NAMALWA (cell line): ENCODE measurements at places on chromosomes 16 and 17.

DNA sequence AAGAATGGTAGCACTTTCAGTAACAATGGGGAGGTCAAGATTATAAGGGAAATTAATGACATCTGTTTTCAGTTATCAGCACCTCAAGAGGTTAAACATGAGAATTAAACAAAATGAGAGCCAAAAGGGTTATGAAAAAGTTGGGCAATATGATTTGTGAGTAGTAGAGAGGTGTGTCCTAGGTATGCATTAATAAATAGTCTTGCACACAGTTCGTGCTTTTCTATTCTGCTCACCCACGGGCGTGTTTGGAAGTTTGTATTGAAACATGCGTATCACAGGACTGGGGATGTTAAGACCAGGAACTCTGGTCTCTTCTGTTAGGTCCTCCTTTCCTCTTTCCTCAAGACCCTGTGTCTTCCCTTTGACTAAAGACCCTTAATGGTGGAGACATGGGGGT, 6.0 kb downstream of the BPTF start:
- no peak for DNase-seq

DNA sequence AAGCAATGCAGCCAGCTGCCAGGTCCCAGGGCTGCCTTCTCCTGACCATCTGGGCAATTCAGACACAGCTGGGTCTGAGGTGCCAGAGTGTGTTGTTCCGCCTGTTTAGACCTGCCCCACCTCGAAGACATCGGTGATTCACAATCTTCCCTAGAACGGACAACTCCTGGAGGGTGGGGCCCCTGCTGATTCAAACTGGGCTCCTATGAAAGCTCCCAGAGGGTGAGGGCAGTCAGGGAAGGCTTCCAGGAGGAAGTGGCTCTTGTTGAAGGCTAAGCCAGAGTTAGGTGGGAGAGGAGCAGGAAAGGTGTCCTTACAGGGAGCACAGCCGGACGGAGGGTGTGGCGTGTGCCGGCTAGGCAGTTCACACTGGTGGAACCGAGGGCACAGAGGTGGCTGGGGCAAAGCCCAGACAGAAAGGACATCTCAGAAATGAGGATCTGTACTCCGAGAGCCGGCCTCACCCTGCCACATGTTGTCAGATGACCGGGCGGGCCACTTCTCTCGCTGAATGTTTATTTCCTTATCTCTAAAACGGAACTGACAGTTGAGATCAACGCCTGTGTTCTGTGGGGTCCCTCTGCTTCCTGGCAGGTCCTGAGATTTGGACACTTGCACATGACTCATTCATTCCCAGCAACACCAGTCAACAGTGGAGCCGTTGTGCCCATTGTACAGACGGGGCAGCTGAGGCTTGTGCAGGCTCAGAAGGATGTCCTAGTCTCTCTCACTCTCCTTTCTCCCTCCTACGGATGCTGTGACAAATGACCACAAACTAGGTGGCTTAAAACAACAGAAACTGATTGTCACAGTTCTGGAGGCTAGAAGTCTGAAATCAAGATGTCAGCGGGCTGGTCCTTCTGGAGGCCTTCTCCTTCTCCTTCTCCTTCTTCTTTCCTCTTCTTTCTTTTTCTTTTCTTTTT, 26.9 kb upstream of the LITAF start:
- DNase-seq: peak; percentile 51

- DNase-seq: no peak
Measured at GRCh38 chr17:76013377-76013932, 12.8 kb downstream of the CDK3 start.

DNA sequence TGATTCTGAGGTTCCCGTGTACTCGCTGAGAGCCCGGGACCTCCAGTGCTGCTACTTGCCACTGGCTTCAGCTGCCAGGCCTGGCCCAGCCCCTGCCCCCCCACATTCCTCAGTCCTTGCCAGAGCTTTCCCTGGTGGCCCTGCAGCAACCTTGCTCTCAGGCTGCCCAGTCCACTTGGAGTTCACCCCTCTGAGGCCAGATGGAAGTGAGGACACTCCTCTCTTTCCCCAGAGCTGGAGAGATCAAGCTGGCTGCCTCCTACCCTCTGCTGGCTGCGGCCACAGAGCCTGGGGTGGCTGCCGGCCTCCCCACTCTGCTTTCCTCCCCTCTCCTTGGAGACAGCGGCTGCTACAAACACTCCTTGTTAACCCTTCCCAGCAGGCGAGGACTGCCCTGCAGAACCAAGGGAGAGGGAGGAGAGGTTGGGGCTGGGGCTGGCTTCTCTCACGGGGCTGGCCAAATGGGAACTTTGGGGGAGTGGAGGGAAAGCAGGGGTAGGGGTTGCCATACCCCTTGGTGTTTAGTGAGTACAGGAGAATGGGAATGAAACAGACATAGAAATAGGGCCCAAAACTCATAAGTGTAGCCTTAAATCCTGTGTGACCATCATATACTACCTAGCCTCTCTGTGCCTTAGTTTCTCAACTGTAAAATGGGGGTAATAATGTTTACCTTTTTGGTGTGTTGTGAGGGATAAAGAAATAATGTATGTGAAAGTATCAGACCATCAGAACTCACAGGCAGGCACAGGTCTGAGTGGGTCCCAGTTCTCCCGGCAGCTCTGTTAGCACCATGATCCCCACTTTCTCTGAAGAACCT, at the start of gene GAS2L2:
GAS2L2 (minus strand) TSS at position 295 of the 820 bp plus-strand sequence. CDS start 389 bp downstream, outside the sequence.
- DNase-seq: no peak

DNA sequence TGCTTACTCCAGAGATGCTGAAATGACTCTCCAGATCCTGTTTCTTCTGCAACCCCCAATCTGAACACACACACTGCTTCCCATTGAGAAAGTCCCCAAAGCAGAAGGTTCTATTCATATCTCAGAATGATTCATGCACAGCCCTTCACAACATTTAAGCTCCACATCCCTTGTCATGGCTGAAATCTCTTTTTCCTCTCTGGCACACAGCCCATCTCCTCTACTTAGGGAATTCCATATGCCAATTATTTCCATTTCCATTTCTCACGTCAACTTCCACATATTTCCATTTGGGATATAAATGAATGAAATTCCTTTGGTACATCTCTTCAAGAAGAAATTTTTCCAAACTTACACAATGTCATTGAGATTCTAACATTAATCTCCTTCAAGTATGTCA, 119.6 kb downstream of the CDH11 start:
- no peak for DNase-seq

- DNase-seq: no peak
Measured at GRCh38 chr16:18938986-18939385, 12.8 kb upstream of the SMG1 start.

- DNase-seq: no peak
Measured at GRCh38 chr17:73203788-73204479, 11.1 kb downstream of the COG1 start.

DNA sequence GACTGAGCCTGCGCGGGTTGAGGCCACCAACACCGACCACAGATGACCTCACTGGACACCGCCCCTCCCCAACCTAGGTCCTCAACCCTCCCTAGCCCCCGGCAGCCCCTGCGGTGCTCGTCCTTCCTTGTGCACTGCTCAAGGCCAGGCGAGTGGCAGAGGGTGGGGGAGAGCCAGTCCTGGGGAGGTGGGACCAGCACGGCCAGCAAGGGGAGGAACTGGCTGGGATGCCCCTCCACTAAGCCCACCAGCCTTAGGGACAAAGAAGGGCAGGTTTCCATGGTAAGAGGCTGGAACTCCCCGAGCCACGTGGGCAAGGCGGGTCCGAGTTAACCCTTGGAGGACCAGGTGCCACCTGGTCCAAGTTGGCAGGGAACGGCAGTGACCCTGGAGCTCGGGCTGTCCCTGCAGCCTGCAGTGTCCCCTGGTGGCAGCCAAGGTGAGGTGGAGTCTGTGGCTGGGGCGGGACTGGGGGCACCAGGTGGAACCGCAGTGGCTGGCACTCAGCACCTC, 9.2 kb downstream of the FSCN2 start:
- DNase-seq: peak; percentile 51

DNA sequence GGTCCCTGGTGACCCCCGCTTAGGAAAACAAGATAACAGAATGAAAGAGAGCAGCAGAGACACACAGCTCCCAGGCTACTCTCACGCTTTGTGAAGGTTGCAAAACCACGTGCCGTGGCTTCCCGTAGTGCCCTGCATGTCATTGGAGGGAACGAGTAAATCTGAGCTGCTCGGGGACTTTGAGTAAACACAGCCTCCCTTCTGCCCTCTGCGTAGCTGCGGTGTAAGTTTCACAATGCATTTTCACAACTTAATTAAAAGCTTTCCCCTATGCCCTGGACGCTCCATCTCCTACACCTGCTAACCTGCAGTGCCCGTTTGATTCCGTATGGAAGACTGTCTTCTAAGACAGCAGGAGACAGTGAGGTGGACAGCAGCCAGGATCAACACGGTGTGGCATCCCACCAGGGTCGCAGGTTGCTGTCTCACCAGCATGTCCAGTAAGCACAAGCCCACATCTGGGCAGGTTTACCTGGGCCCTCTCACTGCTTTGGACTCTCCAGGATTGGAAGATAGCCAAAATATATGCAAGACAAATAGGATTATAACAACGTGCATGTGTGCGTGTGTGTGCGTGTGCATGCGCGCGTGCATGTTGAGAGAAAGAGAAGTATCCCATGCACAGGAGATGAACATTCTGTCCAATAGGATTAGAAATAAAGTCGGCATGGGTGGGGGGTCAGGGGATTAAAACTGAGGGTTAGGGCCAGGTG, 116.4 kb upstream of the RCVRN start:
- DNase-seq: no peak
